ENCODE measurements at places on chromosomes 7 and 10.

GRCh38 chr10:78449554-78449953 lies 415.9 kb downstream of the RPS24 start:
- no peak for DNase-seq

GRCh38 chr10:70499836-70500167 lies 21.2 kb downstream of the PALD1 start:
- DNase-seq: no peak

DNA sequence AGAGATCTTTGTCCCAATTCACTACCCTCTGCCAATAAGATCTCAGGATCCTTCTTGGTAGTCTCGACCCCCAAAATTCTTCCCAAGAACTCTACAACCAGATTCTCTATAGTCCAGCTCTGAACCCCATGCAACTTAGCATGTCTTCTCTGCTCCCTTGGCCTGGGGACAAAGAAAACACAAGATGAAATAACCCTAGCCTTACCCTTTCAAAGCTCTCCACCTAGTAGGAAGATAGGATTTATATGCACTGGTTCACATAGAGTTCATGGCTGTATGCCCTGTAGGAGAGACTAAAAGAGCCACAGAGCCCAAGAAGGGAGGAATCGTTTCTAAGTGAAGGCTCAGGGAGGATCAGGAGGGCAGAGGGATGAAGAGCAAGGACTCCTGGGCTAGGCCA lies 96.1 kb downstream of the PPP1R3C start:
- no peak for DNase-seq

DNA sequence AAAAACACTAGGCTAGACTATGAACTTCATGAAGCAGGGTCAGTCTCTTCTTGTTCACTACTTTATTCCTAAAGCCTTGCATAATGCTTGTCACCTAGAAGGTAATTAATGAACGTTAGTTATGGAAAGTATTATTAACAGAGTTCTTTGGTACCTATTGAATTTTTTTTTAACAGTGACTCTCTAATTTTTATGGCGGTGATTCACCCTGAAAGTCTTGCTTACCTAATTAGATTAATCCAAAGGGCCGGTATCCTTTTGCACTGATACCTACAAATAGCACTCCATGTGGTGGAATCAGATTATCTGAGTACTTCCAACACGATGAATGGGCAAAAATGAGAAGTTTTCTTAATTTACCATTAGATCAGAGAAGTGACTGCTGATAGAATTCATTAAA lies 31.7 kb downstream of the STAM start:
- no peak for DNase-seq

GRCh38 chr7:1681581-1681980 lies 11.5 kb downstream of the ELFN1 start:
- no peak for DNase-seq

- DNase-seq: no peak
These were observed 151.0 kb upstream of the NEBL start for GRCh38 chr10:21048068-21048467.

GRCh38 chr7:25790963-25791362 lies 361.0 kb upstream of the NFE2L3 start:
- no peak for DNase-seq

DNA sequence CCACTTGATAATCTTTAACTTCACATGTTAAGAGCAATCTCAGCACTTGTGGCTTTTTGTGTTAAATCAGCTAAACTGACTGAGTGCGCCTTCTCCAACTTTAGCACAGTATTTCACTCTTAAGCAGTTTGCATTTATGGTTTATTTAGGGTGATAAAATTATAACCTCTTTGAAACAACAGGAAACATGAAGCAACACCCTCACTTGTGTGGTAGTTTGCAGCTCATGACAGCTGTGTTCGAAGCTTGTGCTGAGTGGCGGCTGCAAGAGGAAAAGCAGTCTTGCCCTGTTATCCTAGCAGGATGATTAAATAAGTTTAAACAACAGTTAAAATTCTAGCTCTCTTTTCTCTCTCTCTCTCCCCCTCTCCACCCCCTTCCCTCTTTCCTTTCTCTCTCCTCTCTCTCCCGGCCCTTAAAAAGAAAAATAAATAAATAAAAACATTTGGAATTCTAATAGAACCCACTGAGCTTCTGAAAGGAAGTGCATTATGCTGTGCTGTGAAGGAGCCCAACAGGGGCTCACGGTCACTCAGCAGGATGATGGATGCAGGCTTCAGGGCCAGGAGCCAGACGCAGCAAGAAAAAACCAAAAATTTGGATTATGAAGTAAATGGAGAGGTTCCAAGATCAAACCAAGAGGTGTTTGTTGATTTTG lies 25.2 kb downstream of the OGDH start:
- DNase-seq: no peak

DNA sequence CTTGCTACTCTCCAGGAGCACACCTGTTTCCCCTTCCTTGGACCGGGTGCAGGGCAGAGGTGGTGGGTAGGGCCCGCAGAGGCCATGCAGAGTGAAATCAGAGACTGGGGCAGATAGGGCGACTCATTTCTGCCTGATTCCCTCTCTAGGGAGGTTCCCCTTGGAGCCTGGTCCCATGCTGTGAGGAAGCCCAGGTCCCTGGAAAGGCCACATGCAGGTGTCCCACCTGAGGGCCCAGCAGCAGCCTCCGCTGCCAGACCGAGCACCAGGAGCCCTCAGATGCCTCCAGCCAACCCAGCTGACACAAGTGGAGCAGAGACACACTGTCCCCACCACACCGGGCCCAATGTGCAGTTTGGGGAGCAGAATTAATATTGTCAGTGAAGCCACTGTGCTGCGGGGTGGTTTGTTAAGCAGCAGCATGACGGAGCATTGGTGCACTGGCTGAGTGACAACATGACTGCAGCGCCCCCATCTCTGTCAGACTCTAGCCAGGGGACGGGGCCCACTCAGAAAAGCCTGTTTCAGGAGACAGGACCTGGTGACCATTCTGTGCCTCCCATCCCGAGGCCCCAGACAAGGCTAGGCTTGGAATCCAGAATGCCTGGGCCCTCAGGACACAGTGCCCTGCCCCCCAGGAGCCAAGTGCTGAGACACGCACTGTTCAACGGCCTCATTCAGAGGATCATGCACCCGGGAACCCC lies 30.4 kb upstream of the RET start:
- no peak for DNase-seq

- DNase-seq: no peak
These were observed 171.8 kb downstream of the PRKAG2 start for GRCh38 chr7:151704960-151705635.

DNA sequence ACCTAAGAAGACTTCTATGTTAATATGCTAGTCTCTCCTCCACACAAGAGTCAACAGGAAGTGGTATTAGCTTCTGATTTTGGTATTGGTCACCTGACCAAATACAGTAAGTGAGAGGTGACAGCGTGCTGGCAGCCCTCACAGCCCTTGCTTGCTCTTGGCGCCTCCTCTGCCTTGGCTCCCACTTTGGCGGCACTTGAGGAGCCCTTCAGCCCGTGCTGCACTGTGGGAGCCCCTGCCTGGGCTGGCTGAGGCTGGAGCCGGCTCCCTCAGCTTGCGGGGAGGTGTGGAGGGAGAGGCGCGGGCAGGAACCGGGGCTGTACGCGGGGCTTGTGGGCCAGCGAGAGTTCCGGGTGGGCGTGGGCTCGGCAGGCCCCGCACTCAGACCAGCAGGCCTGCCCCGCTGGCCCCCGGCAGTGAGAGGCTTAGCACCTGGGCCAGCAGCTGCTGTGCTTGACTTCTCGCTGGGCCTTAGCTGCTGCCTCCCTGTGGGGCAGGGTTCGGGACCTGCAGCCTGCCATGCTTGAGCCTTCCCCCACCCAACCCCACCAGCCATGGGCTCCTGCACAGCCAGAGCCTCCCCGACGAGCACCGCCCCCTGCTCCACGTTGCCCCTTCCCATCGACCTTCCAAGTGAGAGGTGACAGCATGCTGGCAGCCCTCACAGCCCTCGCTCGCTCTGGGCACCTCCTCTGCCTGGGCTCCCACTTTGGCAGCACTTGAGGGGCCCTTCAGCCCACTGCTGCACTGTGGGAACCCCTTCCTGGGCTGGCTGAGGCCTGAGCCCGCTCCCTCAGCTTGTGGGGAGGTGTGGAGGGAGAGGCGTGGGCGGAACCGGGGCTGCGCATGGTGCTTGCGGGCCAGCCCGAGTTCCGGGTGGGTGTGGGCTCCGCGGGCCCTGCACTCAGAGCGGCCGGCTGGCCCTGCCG lies 4.2 kb upstream of the ACSL5 start:
- no peak for DNase-seq

- DNase-seq: no peak
These were observed 150.3 kb upstream of the WNT16 start for GRCh38 chr7:121178452-121178851.

GRCh38 chr10:101495324-101495925 lies 92.6 kb downstream of the POLL start:
- DNase-seq: no peak

DNA sequence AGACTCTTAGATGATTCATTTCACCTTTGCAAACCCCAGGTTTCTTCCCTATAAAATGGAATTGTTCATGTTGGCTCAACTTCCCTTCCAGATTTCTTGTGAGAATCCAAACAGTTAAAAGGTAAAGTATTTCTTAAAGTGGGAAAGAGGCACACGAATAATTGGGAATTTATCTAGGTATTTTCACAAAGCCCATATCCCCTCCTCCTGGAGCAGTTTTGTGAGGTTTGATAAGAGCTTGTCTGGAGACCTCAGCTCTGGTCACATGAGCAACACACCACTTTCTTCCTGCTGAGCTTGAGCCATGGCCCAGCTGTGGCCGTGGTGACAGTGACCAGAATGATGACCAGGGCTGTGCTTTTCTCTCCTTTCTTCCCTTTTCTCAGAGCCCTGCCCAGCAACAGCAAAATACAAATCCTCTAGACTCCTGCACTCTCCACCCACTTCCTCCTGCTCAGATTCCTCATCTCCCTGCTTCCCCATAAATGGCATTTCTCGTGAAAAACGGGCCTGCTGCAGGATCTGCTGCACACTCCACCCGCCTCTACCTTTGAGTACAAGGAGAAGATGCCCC lies 87.7 kb downstream of the PIK3CG start:
- DNase-seq: no peak

DNA sequence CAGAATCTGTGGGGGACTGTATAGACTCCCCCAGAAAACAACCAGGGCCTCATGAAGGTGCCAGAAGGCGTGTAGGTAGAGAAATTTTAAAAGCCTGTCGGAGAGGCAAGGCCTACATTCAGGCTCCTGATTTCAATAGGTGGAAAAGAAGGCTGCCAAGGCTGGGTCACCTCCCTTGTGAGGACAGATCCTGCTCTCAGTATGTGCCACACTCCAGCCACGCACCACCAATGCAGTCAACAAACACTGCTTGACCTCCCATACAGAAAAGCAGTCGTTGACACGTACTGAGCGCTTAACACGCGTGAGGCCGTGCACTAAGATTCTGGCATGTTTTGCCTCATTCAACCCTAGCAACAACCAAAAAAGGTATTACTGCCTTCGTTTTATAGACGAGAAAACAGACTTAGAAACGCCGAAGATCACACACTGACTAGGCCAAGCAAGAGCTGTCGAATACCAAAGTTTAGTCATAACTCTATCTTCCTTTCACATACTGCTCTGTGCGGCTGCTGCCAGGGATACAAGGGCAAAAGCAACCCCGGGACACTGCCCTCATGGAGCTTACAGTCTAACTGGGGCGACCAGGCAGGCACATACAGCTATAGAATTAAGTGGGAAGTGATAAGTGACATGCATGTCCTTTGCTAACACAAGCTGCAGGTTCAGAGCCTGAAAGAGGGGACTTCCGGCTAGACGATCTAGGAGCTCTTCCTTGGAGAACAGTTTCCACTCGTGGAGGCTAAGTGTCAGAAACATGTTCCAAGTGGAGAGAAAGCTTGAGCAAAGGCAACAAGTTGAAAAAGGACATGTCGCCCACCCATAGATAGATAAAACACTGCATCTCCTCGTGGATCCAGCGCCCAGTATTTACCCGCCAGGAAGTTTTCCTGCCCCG lies 797 bp upstream of the NKX2-3 start:
- no peak for DNase-seq

DNA sequence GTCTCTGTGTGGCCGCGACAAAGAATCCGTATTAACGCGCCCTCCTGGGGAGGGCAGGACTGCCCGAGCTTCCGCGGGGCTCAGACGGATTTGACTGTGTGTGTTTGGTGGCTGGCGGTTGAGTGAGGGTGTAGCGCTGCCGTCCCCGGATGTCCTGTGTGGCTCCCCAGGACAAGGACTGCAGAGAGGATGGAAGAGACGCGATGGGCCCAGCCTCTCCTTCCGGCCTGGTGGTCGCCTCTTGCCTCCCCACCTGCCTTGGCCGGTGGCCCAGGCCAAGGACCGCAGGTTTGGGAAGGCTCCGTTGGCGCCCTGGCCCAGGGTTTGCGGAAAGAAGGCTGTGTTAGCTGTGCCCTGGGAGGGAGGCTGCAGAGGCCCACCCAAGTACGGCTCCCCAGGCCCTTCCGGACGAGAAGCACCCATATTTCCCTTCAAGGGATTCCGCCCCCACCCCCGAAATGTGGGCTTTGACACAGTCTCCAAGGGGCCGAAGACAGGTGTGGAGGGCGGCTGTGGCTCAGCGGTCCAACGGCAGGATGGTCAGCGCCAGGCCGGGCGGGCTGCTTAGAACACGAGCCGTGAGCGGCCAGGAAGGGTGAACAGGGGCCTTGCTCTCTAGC lies 2.3 kb downstream of the UNCX start:
- DNase-seq: no peak

DNA sequence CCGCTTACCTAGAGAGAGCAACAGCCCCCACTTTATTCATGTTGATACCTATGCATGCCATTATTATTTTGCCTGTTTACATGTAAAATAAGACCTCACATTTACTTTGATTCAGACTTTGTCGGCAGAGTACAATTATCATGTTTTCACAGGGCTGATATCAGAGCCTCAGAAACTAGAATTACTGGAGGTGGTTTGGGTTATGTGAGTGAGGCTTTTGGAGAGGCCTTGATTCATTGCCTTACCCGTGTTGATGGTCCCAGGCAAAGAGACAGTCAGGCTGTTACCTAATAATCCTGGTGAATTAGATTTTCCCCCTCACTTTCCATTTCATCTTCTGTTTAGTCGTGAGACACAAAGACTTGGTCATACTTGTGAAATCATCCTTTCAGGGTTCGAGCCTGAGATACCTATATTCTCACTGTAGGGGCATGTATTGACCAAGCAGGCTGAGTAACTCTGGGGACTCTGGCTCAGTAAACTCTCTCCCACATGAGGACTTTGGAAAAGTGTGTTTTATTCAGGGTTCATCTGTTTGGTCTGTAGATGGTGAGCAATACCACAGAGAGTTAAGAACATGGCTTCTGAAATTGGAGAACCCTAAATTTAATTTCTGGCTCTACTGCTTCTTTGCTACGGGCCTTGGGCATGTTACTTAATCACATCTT lies 150.9 kb downstream of the CELF2 start:
- no peak for DNase-seq

- no peak for DNase-seq
These were observed 94.2 kb downstream of the HTR5A start for GRCh38 chr7:155164316-155164715.

DNA sequence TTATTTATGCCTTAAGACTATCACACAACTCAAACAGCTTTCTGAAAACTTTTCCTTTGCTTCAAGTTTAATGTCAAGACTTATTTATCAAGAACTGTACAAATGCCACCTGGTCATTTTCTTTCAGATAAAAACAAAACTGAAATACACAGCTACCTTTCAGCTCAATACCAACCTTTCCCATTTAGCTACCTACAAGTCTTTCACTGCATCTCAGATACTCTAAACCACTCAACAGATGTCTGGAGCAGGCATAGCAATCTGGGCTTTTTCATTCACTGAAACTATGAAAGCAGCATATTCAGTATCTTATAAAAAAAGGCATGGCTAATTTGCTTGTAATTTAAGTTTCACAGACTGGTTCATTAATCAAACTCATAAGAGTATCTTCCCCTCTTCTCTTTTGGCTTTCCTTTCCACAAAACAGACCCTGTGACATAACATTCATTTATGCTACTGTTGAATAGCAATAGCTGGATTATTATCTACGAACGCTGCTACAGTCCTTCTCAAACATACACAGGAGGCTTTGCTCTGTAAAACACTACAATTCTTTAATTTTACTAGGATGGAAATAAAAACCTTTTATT lies 8.2 kb downstream of the TRA2A start:
- DNase-seq: no peak

Measured in GM19239 (cell line).